ENCODE measurements at places on chromosomes 7 and 10.

DNA sequence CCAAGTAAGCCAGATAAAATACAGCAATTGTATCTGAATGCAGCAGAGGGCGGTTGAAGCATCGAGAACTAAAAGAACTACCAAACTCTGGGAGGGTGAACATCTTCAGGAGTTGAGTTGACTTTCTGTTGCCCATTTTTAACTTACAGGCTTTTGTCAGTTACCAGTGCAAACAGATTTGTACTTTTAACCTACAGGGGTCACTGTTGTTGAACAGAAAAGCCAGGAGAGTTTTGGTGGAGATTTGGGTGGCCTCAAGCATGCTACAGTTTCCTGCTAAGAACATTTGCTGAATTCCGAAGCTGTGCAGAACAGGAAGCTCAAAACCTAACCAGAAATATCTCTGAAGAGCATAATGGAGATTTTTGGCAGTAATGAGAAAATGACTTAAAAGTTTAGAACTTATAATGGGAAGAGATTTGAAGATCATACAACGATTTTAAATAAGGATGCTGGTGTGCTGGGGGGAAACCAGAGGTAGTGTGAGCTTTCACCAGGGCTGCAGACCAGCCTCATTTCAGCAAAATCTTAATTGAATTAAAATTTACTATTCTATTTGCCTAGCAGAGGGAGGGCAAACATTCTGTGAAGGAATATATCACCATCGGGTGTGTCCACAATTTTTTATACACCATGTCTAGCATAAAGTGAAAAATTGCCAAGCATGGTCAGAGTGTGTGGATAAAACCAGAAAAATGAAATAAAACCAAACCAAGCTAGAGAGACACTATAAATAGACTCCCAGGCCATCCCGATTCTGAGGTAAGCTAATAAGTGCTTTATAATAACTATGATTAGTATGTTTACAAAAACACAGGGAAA lies 208.6 kb upstream of the CCDC6 start:
- peak; percentile 6 for DNase-seq

DNA sequence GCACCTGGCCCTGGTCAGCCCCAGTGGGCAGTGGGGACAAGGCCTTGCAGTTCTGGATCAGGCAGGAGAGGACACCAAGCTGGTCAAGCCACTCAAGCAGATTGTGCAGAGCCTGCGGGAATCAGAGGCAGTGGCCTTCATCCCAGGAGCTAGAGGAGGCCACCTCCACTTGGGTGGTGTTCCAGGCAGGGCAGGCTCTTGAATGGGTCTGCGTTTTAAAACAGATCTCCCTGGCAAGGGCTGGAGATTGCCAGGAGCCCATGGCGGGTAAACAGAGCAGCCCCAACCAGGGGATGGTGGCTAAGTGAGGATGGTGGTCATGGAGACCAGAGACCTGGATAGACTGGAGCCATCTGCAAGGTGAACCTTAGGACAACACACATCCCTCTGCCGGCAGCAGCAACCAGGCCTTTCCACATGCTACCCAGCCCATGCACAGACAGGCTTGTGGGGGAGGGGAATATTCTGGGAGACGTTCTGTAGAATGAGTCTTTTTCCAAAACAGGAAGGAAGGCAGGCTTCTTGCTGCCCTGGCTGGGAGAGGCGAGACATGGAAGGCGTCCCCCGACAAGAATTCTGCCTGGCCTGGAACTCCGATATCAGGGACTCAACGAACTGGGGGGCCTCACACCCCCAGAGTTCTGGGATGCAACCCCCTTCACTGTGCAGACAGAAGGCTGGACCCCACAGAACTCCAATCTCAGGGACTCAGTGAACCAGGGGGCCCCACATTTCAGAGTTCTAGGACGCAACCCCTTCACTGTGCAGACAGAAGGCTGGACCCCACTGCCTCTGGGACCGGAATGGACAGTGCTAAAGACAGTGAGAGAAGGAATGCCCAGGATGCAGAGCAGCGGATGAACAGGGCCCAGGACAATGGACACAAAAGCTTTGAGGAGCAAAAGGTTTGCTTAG lies 264.8 kb downstream of the PTPRN2 start:
- no peak for DNase-seq

GRCh38 chr10:64196638-64197315 lies 675.6 kb downstream of the REEP3 start:
- no peak for DNase-seq

DNA sequence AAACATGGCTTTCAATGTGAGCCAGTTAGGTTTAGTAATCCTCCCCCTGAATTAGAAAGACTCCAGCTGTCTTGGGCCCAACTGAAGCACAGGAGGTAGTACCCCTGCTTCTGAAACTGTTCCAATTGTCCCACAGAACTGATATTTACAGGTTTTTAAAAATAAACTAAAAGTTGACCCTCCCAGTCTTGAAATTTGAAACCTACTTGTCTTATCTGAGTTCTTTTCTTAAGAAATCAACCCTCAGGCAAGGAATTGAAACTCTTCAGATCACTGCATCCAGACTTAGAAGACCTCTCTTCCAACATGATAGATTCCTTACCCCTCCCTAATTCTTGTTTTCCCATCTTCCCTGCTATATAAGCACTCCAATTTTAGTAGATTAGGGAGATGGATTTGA lies 13.3 kb upstream of the ARHGAP21 start:
- no peak for DNase-seq

GRCh38 chr10:6610647-6611046 lies 30.6 kb upstream of the PRKCQ start:
- no peak for DNase-seq

GRCh38 chr7:140189917-140190316 lies 13.1 kb upstream of the KDM7A start:
- DNase-seq: no peak

GRCh38 chr10:71234970-71235685 lies 22.8 kb downstream of the UNC5B start:
- no peak for DNase-seq

DNA sequence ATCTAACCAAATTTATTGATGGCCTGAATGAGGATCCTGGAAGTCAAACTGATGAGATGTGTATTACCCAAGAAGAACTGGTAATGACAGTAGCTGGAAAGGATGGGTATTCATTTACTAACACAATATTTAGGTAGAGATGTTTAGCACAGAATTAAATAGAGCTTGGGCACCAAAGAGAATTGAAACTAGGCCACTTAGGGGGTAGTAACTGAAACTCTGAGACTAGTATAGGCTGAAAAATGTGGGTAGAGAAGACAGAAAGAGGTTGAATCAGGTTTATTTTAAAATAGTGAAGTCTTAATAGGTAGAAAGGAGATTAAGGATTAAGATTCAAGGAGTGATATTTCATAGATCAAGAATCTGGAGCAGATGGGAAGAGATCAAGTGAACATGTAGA lies 155.8 kb downstream of the MLLT10 start:
- no peak for DNase-seq

GRCh38 chr10:3749011-3749410 lies 36.0 kb downstream of the KLF6 start:
- DNase-seq: no peak

- no peak for DNase-seq
Measured at GRCh38 chr10:131519723-131520605, 208.4 kb upstream of the TCERG1L start.

DNA sequence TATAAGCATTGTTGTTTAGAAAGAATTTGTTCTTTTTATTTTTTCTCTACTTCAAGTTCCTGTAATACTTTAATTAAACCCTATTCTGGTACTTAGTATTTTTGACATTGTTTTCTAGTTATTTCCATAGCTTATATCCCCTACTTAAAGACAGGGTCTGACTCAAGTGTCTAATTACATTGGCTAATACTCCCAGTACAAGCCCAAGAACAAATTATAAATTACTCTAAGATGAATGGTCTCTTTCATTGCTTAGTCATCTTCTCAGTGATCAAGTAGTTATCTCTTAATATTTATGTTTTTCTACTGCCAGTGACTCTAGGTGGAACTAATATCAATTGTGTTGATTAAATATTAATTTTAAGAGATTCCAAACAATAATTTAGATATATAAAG lies 21.6 kb downstream of the AHR start:
- no peak for DNase-seq

GRCh38 chr10:73577788-73578187 lies 13.4 kb downstream of the USP54 start:
- no peak for DNase-seq

DNA sequence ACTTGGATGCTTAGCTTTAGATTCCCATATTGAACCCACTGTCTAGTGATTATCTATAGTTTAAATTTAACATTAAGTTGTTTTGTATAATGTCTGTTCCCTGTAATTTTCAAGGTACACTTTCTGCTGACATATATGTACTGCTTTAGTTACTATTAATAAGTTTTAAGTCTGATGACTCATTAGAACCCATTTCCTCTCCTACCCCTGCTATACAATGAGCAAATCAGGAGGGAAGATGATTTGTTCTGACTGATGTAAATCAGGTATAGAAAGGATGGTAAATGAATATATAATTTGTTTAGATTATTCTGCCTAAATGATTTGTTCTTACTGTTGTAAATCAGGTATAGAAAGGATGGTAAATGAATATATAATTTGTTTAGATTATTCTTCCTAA lies 691.8 kb downstream of the NXPH1 start:
- DNase-seq: no peak

DNA sequence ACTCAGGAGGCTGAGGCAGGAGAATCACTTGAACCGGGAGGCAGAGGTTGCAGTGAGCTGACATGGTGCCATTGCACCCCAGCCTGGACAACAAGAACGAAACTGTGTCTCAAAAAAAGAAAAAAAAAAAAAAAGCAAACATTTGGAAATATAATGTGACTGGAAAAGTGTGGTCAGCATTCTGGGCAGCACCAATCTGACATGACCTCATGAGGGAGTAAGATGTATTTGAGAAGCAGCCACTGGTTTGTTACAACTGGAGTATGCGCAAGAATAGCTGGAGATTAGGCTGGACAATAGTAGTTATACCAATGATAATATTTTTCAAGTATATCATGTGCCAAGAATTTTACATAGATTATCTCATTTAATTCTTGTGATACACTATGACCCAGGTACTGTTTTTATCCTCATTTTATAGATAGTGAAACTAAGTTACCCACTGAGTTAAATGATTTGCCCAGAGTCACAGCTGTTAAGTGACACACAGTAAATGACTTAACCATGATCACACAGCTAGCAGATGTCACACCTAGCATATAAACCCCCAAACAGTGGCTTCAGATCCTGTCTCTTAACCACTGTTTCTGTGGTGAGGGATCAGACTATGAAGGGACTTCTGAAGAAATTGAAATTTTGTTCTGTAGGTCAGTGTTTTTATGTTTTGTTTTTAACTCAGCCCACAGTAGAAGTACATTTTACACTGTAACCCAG lies 11.1 kb downstream of the MCU start:
- no peak for DNase-seq

GRCh38 chr10:26509307-26509706 lies 71.2 kb downstream of the APBB1IP start:
- no peak for DNase-seq

GRCh38 chr7:133230591-133231194 lies 22.2 kb upstream of the EXOC4 start:
- DNase-seq: peak; percentile 30

DNA sequence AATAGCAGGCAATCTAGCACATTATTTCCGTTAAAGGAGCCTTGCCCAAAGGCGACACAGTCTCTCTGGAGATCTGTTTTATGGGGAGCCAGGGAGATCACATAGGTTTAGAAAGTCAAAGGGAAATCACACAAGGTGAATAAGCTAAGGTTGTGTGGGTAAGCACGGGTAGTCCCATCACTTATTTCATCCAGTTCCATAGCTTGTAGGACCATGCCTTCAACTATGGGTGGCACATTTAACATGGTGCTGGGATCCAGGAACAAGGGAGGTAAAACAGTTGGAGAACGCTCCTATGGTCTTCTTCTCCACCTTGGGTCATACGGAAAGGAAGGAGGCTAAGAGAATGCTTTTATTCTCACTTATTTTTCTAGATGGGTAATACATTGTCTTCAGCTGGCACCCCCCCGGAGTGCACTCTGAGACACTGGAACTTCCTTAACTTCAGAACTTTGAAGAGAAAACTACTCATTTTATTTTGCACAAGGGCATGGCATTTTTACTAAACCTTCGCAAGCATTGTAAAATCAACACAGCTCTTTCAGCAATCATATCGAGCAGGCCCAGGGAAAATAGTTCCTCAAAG lies 435.4 kb downstream of the KIF20B start:
- DNase-seq: no peak

DNA sequence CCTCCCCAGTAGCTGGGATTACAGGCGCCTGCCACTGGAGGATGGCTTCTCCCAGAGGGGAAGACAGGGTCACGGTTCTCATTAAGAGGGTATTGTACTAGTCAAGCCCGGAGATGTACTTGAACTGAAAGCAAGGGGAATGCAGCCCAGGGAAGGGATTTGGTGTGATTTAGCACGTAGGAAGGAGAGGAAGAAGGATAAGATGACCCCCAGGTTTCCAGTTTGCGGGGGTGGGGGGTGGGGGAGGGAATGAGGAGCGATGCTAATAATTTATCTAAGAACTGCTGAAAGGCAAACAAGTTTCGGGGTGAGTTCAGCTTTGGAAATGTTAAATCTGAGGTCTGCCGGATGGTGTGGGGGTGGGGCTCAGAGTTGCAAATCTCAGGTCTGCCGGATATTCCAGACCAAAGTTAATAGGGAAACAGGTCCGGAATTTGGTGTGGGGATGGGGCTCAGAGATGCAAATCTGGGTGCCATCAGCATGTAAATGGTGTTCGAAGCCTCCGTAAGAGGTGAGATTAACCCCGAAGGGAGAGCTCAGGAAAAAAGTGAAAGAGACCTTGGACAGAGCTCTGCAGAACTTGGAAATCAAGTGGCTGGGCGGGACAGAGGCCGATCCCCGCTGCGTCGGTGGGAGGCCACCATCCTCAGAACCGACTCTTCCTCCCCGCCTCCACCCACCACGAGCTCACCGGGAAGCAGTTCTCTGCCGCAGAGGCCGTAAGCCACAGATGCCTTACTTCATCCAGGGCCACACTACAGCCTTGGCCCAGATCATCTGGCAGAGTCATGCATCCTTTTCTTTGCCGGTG lies 1.6 kb upstream of the SEPHS1 start:
- no peak for DNase-seq

Data from bone marrow (tissue), 2 donors.